ENCODE measurements at places on chromosomes 2 and 18.

DNA sequence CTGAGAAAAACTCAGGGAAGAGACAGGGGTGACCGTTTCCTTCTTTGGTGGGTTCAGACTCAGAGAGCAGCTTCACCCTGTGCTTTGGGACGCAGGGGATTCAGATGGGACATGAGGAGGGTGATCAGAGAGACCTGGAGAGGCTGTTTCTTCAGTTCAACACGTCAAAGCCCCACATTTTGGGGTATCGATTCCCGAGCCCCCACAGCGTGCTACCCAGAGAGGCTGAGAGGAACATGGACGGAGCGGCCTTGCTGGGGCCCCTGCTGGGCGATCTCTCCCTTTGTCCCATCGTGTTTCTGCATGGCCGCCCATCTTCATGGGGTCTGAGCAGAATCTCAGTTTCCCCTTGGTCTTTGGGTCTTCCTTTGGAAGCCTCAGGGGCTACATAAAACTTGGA, 38.2 kb upstream of the PXDN start:
- no peak for DNase-seq

DNA sequence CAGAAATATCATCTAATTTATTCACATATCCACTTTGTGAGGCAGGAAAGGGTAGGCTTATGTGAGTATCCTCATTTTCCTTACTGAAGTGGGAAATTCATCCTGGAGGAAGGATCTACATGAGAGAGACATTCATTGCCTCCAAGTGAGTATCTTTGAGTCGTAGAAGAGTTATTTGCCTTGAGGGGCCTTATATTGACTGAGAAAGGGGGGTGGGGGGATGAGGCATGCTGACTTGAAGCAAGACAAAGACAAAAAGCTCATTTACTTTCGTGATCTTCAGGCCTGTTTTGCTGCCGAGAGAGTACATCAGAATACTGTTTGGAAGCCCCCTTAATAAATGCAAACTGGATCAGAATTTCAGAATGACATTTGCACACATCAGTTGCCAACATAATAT, 17.6 kb upstream of the NEDD4L start:
- no peak for DNase-seq

DNA sequence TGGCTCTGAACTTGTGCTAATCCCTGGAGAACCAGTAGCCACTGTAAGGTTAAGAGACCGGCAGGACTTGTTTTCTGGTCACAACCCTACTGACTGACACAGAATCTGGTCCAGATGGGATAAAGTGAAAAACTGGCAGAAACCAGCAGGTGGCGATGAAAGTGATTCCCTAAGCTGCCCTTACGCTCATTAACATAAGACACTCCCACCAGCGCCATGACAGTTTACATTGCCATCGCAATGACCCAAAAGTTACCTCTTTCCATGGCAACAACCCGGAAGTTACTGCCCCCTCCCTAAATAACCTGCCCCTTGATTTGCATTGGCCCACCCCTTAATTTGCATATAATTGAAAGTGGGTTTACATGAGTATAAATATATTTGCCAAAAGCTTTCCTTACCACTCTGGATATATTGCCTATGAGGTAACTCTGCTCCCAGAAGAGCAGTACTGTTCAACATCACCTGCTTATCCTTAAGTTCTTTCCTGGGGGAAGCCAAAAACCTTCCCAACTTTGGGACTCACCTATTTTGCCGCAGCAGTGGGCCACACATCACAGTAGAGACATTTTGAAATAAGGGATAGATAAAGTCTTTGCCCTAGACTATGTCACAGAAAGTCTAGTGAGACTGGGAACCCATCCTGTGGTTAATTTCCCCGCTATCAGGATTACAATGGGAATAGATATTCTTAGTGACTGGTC, 35.8 kb upstream of the AFF3 start:
- DNase-seq = no peak

DNA sequence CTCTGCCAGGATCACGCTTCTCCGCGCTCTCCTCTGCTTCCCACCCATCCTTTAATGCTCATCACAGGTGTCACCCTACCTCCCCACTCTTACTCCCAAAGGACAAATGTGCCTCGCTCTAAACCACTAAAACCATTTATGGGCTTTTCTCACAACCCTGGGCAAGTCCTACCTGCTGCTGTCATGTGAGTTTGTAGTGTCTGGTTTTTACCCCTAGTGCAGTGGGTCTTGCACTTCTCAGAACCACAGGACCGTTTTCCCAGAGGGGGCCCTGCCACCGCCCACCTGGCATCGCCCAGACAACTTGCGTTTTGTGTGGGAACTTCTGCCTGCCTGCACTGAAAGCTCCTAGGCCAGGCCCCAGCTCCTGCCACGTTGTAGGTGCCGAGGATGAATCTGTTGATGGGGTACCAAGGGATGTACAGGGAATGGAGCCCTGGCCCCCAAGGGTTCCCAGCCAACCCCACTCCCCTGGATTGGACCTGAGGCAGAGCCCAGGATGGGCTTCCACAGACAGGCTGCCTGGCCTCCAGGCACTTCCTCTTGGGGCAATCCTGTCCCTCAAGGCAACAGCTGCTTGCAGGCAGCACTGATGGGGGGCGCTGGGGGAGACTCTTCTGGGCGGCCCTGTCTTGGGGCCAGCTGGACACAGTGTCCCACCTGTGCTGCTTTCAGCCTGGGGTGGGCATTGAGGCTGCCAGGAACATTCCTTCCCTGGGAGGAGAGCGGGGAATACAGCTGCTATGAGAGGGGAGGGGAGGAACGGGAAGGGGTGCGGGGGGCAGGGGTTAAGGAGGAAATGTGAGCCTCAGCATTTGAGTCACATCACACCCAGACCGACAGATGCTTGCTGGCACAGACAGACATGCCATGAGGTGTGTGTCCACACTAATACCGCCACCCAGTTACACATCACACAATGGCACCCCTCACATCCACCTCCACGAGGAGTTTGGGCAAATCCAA, 176.3 kb downstream of the ZFP36L2 start:
- no peak for DNase-seq

GRCh38 chr2:163641986-163642385, 93.8 kb downstream of the FIGN start:
- DNase-seq = no peak

DNA sequence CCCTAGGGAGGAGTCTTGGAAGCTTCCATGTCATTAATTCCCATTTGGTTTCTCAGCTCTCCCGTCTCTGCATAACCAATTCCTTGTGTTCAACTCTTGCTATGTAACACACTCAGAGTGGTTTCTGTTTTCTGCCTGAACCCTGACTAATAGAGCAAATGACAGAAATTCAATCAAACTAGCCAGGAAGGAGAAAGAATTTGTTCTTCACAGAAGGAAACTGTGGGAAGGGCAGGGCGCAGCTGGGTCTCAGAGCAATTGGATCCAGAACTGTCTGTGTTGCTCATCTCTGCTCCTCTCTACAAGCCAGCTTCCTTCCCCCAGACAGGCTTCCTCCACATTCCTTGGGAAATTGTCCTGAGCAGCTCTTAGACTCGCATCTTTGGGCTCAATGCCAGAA, 269.8 kb downstream of the TNS1 start:
- no peak for DNase-seq

- no peak for DNase-seq
Observed at GRCh38 chr2:238554468-238555315, 128.0 kb downstream of the ASB1 start.

- no peak for DNase-seq
Observed at GRCh38 chr2:62501794-62502500, 4.0 kb downstream of the TMEM17 start.

DNA sequence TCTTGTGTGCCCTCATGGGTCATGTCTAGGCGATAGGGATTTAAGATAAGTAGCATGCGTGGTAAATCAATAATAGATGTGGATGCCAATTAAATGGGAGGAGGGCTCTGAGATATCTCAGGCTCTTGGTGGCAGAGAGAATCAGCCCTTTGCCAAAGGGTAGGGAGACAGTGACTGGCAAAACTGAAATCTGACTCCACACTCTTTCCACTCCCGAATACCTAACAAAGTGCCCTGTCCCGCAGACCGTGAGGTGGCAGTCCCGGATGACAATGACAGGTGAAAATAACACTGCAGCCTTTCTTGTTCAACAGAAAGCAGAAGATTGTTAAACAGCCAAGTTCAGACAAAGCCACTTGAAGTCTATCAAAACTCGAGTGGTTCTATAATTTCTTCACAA, 47.0 kb downstream of the C2orf76 start:
- no peak for DNase-seq

- DNase-seq = no peak
Observed at GRCh38 chr2:209806318-209806717, 34.7 kb downstream of the UNC80 start.

- DNase-seq = no peak
Observed at GRCh38 chr2:20621366-20622295, 29.3 kb downstream of the HS1BP3 start.

DNA sequence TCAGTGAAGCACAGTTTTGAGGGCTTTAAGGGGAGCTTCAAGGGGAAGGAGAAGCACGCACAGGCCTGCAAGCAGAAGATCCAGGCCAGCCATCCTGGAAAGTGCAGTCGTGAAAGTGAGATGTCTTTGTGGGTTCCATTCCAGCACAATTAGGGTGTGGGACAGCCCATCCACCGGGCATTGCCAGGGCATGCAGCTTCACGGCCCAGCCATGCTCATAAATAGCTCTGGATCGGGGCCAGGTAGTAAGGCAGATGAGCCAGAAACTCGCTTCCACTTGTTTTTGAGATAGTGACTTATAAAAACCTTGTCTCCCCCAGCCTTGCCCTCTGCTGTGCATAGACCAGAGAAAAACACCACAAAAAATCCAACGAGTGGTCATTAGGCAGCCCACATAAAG, 21.0 kb downstream of the KDSR start:
- DNase-seq = no peak

DNA sequence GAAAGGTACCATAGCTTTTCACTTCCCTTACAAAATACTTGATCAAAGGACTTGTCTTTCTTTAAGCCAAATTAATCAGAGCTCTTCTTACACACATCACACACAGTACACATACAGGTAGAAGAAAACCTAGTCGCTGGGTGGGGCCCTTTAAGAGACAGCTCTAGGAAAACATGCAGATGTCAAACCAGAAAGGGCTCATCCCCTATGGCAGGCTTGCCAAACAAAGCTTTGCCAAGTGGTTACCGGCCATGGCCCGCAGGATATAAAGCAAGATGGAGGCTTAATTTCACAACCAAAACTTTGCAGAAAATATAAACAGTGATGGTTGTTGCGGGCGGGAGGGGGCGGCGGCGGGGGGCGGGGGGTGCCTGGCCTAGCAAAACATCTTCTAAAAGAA, 2156.0 kb upstream of the PIK3C3 start:
- DNase-seq = peak; percentile 8

GRCh38 chr2:38959466-38959865, 69.8 kb downstream of the ARHGEF33 start:
- DNase-seq = no peak

GRCh38 chr2:165268754-165269153, 29.5 kb downstream of the SCN2A start:
- no peak for DNase-seq

- DNase-seq = no peak
Observed at GRCh38 chr2:233658610-233659009, 13.1 kb upstream of the UGT1A9 start.

GRCh38 chr18:55672574-55673361, 84.8 kb upstream of the TCF4 start:
- no peak for DNase-seq

GRCh38 chr2:227853204-227853629, 18.2 kb upstream of the DAW1 start:
- no peak for DNase-seq

DNA sequence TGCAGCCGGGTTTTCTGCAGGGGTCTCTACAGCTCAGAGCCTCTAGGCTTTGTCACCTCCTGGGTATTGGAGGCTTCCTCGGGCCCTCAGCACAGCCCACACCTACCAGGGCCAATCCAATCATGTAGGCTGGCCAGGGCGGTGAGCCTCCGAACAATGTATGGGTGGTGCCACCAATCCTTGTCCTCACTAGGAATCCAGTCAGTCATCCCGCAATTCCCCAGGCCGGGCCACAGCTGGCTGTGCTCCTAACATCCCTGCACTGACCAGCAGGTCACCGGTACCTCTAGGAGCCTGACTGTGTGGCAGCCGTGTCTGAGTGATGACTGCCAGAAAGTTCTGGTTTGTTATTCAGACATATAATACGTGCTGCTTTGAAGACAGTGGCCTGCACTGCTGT, 129.4 kb downstream of the SH3RF3 start:
- DNase-seq = no peak
